SJCRH30 (cell line): ENCODE measurements at places on chromosomes 4 and X. TPM values are rescaled to one million over a fixed set of nuclear protein-coding genes. Genes with fewer than 3 reads are reported as not detected.

Gene ARHGAP10
- 19.9 and 25.0 TPM in 2 replicates for total RNA-seq

GRCh38 chr4:61194571-61194970 is 5.6 kb upstream of the ADGRL3 start:
- no peak for DNase-seq

- DNase-seq, result no peak
These were observed 6.0 kb downstream of the TMEM271 start for GRCh38 chr4:569958-570667.

Gene PARM1
- total RNA-seq, result 119 and 128 TPM in 2 replicates

DNA sequence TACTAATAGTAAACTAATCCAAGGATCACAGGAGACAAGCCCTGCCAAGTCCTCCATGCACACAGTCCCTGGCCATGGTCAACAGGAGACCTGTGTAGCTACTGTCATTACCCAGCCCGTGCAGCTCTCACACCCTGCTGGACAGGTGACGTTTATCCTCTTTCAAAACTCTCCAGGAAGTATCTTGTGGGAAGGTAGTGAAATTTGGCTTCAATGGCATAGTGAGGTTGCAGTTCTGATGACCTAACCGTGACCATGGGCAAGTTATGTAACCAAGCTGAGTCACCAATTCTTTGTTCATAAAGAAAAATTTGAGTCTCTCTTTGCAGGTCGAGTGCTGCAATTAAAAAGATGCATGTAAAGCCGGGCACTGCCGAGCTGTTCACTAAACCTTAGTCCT is 11.3 kb upstream of the SLC2A9 start:
- no peak for DNase-seq

Gene SHROOM2
- 0.57 and 0.84 TPM in 2 replicates for total RNA-seq

DNA sequence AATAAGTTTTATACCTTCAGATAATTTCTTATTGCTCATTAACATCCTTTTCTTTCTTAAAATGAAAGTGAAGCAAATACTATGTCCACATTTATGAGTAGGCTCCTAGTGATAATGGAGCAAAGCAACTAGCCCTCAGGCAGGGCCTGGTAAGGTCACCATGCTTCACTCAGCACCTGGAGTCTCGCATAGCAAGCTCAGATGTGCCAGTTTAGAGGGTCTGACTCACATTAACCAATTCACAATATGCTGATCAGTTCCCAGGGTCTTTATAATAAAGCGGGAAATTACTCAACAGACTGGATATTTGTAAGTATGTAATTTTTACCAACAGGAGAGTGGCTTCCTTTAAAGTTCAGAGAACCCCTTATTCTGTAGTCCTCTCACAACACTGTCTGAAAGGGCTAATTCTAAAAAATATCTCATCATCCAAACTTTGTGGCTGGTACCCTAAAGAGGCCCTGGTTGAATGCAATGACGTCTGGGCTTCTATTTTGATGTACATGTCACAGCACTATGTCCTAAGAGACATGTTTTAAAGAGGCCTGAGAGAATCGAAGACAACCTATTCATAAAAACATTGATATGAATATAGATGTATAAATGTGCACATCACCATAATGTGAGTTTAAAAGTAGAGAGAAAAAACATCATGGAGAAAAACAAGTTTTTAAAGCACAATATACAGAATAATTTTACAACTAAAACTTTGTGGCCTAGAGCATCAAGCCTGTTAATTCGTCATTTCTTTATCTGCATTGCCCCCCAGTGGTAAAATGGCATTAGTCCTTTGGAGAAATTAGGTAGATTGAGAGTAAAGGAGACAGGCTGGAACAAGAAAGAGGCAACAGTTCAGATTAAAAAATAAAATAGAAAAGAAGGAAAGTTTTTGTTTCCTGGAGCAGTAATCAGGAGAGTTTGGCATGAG is 44.3 kb downstream of the IL21 start:
- DNase-seq, result no peak

- no peak for DNase-seq
These were observed 85.1 kb upstream of the ZCCHC13 start for GRCh38 chrX:74218895-74219294.

DNA sequence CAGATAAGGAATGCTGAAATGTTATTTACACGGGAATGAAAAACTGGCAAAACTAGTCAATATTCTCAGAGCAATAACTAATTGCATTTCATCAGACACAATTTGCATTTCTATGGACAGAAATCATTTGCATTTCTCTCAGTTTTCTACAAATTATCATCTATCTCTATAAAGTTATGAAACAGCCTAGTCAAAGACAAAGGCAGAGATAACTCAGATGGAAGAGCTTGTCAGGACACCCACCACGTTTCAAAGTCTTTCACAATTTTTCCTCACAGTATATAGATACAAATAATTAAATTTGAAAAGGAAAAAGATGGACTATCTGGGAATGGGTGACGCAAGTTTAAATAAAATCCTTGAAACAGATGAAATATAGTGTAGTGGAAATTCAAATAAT is 230.8 kb downstream of the GASK1B start:
- no peak for DNase-seq

DNA sequence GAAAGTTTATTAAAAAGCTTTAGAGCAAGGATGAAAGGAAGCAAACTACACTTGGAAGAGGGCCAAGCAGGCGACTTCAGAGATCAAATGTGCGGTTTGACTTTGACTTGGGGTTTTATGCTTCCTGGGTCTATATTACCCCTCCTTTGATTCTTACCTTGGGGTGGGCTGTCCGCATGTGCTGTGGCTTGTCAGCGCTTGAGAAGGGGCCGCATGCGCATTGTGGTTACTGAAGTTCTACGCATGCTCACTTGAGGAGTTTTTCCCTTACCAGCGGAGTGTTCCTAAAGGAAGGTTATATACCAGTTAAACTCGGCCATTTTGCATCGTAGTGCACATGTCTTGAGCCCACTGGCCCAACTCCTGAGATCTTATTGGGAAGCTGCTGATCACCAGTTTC is 9.9 kb downstream of the ZNF157 start:
- DNase-seq, result peak; percentile 31

DNA sequence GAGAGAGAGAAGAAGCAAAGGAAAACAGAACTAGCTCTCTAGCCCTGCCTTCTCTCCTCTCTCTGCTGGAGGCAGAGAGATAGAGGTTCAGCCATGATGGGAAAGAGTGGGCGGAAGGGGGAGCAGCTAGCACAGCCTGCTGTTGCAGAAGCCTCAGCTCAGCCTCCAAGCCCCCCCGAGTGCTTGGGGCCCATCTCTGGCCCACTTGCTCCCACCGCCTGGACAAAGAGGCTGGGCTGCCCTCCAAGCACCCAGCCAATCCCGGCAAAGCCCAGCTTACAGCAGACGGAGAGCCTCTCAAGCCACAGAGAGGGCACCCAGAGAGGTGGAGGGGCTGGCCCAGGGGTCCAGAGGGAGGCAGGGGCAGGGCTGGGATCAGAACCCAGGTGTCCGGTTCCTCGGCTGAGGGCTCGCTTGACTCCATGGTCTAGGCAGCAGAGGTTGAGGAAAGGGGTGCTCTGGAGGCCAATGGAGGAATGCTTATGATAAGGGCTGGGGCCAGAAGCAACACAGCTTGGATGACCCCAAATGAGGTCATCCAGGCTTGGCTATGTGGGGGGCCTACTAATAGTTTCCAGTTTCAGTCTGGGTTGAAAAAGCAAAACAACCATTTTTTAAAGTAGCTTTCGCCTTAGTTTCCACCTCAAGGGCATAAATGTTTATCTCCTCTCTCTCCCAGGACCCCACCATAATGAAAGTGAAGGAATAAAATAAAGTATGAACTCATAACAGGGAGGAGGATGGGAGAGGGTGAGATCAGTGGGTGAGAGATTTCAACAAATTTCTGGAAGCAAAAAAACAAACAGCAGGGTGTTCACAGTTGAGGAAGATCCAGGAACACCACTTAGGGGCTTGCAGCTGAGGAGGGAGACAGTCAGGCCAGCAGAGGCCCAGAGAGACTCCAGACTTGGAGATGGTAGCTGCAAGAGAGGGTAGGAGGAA is 24.9 kb upstream of the IQSEC2 start:
- no peak for DNase-seq

DNA sequence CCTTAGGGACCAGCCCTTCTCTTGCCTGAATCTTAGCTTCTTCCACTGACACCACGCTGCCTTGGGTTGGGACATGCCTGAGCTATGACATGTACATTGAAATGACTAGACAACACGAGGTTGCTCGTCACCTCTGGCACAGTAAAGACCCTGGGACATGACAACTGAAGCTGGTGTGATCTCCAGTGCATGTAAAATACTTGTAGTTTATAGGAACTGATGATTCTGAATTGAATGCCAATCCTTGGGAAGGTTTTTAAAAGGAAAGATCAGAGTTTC is 100.7 kb upstream of the PGRMC2 start:
- DNase-seq, result no peak

DNA sequence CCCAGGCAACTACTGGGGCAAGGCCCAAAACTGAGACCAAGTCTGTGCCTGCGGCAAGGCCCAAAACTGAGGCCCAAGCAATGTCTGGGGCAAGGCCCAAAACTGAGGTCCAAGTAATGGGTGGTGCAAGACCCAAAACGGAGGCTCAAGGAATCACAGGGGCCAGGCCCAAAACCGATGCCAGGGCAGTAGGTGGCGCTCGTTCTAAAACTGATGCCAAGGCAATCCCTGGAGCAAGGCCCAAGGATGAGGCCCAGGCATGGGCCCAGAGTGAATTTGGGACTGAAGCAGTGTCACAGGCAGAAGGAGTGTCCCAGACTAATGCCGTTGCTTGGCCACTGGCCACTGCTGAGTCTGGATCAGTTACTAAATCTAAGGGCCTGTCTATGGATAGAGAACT is 2.7 kb downstream of the GPRASP2 start:
- no peak for DNase-seq
